NCI-H2107 (cell line): ENCODE measurements at places on chromosomes 11 and 22.

- no peak for DNase-seq
Measured at GRCh38 chr11:32796425-32796824, 2.0 kb upstream of the CCDC73 start.

GRCh38 chr22:45072322-45072903 lies 62.6 kb upstream of the PHF21B start:
- DNase-seq, result no peak

DNA sequence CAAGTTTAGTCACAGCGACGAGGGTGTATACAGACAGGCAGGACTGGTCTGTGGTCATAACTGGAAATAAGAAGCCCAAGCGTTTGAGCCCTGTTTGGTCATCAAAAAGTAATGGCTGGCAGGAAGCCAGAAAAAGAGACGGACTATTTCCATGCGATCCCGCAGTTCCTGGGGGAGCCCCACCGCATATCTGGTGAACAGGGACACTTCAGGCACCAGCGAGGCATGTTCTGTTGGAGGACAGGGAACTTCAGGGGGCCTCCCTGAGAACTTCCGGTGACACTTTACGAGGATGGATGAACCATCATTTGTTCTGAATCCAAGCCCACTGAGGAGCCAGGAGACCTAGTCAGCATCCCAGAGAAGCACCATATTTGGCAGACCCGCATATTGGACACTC lies 29.7 kb upstream of the TRIM29 start:
- DNase-seq, result no peak

DNA sequence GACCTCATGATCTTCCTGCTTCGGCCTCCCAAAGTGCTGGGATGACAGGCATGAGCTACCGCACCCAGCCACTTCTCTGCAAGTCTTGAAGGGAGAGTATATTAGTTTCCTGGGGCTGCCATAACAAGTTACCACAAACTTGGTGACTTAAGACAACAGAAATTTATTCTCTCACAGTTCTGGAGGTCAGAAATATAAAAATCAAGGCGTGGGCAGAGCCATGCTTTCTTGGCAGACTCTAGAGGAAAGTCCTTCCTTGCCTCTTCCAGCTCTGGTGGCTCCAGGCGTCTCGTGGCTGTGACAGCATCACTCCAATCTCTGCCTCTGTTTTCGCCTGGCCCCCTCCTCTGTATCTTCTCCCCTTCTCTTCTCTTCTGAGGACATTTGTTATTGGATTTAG lies 110.2 kb upstream of the NAV2 start:
- DNase-seq, result no peak

DNA sequence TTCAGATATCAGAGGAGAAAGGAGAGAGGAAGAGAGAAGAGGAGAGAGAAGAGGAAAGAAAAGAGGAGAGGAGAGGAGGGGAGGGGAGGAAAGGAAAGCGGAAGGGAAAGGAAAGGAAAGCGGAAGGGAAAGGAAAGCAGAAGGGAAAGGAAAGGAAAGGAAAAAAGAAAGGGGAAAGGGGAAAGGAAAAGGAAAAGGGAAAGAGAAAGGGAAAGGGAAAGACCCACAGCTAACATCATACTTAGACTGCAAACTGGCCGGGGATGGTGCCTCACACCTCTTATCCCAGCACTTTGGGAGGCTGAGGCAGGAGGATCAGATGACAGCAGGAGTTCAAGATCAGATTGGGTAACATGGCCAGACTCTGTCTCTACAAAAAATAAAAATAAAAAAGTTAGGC lies 11.4 kb downstream of the CHEK2 start:
- no peak for DNase-seq

DNA sequence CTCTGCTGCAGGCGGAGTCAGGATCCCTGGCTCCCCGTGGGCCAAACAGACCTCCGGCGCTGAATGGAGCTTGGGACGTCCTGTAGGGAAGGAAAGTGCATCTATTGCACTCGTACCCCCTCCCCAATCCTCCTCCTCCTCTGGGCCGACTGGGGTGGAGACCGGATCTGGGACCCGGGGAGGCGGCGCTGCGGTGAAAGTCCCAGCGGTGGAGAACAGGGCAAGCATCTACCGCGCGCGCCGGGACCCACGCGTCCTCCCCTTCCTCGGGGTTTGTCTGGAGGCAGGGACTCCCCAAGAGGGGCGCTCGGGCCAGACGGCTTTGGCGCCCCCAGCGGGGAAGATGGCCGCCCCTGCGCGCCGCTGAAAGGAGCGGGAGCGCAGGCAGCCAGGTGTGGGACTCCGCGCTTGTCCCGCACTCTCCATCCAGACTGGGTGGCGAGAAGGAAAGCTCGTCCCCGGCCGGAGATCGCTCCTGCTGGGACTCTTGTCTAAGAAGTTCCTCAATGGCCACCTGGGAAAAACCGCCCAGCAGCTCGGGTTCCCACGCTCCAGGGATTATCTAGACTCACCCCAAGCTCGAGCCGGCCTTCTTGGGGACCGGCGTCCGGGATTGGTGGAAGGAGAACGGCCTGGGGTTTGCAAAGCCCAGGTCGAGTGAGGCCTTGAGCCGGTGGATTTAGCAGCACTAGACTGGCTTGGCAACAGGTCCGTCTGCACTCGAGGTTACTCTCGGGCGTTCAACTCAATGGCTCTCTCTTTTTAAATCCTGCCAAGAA lies 718 bp downstream of the FADS2 start:
- DNase-seq, result no peak

GRCh38 chr11:86978247-86978646 lies 23.1 kb upstream of the FZD4 start:
- DNase-seq, result no peak

DNA sequence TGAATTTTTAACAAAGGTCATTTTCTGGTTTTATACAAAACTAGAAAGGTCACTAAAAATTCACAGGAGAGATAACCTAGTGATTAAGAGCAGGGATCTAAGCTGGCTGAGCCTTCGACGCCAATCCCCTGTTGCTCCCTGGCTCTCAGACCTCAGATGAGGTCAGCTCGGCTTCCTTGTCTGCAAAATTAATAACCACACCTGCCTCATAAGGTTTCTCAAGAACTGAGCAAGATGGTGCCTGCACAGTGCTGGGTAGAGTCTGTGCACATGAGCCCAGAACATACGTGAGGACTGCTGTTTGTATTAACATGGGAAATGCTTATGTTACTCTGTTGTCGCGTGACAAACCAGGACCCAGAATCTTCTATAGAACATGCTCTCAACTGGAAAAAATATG lies 24.4 kb upstream of the CD5 start:
- no peak for DNase-seq

DNA sequence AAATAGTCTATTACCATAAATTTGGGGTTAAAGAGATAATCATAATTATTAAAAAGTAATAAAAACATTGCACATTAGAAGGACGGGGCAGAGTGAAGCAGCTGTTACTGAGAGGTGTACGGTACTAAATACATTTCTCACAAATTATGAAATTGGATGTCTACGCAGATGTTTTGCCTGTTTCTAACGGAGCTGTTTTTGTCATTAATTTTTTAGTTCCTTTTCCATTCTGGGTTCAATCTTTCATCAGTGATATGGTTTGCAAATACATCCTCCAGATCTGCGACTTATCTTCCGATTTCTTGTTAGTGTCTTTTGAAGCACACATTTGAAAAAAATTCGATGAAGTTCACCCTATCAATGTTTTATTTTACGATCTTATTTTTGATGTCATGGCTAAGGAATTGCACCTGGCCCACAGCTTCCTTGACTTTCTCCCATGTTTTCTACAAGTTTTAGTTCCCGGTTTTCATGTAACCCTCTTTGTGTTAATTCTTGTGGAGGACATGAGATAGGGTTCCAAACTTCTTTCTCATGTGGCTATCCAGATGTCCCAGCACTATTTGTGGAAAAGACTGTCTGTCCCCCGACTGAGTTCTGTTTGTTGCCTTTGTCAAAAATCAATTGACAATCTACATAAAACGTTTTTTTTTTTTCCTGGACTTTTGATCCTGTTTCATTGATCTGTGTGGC lies 21.3 kb upstream of the KRTAP5-6 start:
- no peak for DNase-seq

DNA sequence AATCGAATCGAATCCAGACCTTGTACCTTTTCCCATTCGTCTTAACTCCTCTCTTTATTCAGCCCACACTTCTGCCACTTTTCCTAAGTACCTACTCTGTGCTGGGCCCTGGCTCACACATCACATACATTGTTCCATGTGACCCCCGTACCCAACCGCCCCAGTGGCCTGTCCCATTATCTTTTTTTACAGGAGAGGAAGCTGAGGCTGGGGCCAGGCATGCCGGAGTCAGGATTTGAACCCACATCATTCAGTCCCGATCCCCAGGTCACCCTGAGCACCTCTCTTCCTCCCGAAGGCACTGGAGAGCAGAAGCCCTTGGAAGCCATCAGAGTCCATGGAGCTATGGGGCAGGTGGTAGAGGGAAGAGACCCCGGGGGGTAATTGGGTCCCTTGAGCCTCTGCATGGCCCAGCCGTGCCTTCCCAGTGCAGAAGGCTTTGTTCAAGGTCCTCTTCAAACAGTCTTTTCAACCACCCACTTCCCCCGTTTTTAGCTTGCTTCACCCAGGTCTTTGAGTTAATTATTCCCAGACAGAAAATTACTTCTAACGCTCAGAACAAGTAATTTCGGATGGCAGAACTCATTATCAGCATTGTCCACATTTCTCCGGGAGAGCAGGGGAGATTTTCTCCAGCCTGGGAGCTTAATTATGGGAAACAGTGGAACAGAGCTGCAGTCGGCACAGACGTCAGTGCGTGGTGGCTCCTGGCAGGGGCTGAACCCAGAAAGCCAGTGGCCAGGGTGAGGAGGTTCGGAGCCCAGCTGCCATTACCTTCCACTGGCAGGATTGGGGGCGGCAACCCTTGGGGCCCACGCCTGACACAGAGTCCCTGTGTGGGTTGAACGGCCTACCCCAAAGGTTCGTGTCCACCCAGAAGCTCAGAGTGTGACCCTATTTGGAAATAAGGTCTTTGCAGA lies 82.4 kb upstream of the RTL6 start:
- no peak for DNase-seq

- DNase-seq, result no peak
Measured at GRCh38 chr11:27052668-27053067, 12.1 kb downstream of the BBOX1 start.

- no peak for DNase-seq
Measured at GRCh38 chr11:28757725-28758515, 649.7 kb downstream of the METTL15 start.

DNA sequence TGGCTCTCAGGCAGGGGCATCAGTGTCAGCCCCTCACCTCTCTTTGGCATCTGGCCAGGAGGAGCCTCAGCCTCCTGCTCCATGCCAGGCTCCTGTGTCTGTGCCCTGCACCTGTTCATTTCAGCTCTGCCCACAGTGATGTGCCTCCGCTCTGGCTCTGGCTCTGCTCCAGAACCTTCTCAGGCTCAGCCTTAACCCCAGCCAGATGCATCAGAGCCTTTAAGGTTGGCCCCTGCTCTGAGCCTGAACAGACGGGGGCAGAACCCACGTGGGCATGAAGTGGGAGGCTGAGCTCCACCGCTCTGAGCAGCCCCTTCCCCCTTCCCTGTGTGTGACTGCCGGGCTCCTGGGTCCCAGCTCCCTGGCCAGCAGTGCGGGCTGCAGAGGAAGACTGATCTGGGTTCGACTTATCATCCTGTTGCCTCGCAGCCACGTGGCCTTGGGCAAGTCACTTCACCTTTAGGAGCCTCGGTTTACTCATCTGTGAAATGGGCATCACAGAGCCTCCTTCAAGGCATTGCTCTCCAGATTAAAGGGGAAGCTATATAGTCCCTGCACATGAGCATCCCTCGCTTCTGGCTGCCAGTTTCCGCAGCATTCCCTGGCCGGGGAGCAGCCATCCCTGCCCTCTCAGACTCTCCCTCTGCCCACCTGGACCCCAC lies 44.7 kb upstream of the RTL6 start:
- DNase-seq, result peak; percentile 28

DNA sequence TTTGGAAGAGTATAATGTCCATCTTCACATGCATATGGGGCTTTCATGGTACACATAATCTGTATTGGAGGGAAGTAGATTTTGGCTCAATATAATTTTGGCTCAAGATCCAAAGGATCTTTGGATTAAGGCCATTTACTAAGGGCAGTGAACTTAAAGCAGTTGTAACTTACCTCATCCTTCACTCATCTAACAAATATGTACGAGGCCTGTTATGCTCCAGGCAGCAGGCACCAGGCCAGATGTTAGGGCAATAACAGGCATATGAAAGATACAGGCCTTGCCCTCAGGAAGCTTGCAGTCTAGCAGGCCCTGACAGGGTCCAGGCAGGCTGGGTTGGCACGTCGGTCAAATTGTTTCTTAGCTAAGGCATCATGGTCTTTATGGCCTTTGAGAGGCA lies 44.6 kb downstream of the LIF start:
- DNase-seq, result no peak

GRCh38 chr11:93017821-93018690 lies 48.6 kb downstream of the MTNR1B start:
- DNase-seq, result no peak

DNA sequence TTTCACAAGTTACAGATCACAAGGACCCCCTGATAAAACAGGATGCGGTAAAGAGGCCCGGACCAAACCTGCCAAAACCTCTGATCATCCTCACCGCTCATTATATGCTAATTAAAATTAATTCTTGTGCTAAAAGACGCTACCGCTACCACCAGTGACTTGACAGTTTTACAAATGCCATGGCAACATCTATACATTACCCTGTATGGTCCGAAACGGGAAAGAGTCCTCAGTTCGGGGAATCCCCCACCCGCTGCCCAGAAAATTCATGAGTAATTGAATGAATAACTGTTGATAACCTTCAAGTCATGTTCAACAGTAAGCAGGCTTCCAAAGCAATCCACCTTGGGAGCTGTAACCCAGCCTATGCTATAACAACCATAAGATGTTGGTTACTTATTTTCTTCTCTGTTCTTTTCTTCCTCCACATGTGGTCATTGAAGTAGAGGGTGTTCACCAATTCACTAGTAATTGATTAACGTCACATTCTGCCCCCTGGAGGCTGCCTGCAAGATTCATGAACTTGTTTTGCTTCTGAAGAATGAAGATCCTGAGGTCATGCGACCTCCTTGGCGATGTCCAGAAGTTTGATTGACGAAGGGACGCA lies 20.6 kb downstream of the APOBEC3H start:
- no peak for DNase-seq

- no peak for DNase-seq
Measured at GRCh38 chr22:20909543-20910303, 7.5 kb upstream of the CRKL start.
